Activated T-cell treated with anti-CD3 and anti-CD28 coated beads for 24 hours (primary cell): ENCODE measurements at places on chromosomes 5 and 9.

DNA sequence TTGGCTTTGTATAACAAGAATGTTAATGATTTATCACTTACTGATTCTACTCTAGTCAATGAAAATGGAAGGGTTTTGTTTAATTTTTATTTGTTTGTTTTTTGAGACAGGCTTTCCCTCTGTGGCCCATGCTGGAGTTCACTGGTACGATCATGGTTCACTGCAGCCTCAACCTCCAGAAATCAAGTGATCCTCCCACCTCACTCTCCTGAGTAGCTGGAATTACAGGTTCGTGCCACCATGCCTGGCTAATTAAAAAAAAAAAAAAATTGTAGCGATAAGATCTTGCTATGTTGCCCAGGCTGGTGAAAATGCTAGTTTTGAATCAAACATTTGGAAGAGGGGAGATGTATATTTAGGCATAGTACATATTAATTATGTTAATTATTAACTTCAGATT, 209.4 kb downstream of the NFIB start:
- DNase-seq = no peak

- no peak for DNase-seq
Measured at GRCh38 chr9:8183618-8184017, 384.0 kb upstream of the DMAC1 start.

DNA sequence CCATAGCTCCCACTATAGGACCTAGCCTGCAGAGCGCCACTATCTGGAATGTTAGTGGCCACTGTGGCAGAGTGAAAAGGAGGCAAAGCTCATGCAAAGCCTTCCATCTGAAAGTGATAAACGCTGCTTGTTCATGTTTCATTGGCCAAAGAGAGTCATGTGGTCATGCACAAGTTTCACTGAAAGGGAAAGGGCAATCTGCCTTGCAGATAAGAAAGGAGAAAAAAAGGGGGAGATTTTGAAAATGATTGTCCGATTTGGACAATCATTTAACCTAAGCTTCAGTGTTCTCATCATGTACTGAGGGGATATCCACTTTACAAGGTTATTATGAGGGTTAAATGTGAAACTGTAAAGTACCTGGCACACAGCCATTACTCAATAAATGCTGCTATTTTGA, 9.0 kb upstream of the MOB3B start:
- DNase-seq = no peak

DNA sequence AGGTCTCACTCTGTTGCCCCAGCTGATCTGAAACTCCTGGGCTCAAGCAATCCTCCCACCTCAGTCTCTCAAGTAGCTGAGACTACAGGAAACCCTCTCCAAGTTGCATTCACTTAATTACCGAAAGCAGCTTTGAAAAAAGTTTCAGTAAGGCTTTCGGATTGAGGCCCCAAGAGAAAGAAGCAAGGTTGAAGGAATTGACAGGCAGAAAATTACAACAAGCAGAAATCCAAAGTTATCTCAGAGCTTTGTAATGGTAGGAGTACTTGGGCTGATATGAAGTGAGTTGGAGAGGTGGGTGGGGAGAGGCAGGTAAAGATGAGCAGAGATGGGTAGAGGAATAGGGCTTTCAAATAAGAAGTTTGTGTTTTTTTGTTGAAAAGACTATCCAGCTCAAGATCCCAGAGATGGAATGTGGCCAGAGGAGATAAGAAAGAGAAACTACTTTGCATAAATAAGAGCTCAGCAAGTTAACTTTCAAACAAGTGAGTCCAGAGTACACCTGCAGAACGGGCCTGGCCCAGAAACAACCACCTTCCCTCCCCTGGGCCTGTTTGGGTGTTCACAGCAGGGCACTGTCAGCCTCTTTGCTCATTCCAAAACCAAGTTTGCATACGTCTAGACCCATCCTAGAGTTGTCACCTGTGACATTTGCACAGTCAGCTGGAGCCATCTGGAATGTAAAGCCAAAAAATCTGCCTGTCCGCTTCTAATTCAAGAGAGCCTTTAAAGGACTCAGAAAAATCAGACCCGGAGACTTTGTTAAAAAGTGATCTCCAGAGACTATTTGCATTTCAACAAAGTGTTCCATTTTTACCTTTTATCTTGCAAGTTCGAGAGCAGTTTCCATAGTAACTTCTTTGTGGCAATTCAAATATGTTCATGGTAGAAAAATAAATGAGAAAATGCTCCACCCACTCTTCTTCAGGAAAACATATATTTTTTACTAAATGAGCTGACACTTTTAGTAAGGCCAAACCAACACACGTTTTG, 2.2 kb upstream of the CLINT1 start:
- DNase-seq = no peak

DNA sequence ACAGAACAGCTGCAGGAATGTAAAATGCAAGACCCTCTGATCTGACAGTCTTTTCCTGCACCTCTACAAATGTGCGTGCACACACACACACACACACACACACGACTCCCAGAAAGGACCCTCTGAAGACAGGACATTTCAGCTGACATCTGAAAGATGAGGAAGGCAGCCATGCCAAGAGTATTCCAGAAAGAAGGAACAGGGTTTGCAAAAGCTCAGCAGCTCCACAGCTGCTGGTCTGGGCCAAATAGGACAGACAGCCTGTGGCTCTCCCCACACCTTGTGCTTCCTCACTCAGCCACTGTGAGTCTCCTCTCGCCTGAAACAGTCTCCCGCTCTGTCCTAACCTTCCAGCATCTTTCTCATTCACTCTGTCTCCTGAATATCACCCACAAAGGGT, 189.0 kb downstream of the PALM2AKAP2 start:
- DNase-seq = no peak

DNA sequence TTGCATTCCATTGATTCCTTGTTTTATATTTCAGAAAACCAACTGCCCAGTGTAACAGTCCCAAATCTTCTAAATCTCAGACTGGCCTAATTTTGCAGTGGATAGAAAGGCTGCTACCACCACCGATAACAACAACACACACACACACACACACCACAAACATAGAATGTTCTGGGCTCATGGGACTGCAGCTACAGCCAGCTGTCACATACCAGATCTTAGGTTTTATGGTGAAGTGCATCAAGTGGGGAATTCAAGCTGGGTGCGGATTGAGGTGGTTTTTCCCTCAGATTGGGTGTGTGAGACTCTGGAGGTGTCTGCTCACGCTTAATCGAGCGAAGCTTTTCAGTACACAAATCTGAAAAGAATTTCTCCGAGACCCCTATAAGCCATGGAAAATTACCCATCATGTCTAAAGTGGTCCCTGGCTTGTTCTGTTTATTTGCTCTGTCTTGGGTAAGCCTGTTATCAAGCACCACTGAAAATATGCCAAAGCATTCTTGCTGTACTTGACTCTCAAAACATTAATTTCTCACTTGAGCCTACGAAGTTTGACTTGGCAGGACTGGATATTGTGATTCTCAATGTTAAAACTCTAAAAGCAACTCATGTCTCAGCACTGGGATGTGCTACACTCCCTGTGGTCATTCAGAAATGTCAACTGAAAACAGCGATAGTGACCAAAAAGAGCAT, 71.1 kb downstream of the ALDH7A1 start:
- no peak for DNase-seq

DNA sequence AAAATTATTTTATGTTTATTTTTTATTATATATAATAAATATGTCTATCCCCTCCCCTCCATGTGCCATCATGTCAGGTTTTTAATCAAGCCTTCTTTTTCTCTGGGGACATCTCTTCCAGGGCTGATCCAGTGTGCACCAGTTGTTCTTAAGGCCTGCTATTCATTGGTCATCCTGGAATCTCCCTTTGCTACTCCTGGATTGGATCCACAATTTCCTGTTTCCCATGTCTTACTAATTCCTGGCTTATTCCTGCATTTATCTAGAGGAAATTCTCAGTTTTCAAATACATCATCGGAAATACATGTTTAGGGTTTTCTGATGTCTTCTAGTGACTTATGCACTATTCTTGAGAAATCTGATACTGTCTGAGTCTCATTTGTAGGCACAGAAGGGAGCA, 56.8 kb downstream of the ANGPTL2 start:
- no peak for DNase-seq

- DNase-seq = no peak
Measured at GRCh38 chr9:129414377-129414992, 206.4 kb downstream of the C9orf50 start.

GRCh38 chr5:103224894-103225246, 33.7 kb upstream of the MACIR start:
- no peak for DNase-seq

DNA sequence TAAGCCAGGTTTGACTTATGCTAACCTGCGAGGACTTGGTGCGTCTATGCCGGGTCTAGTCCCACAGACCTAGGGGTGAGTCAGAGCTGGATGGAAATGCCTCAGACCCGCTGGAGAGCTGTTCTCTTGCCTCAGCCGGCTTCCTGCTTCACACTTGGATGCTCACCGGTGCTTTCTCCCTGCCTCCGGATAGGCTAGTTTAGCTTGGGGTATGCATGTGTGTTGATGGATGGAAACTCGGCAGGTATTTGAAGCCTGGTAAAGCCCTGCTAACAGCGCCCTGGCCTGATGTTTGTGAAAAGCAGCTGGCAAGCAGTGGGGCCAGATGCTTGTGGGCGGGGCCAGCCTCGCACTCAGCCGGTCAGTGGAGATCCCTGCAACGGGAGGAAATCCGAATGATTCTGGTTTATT, 29.3 kb downstream of the PRRC2B start:
- no peak for DNase-seq

DNA sequence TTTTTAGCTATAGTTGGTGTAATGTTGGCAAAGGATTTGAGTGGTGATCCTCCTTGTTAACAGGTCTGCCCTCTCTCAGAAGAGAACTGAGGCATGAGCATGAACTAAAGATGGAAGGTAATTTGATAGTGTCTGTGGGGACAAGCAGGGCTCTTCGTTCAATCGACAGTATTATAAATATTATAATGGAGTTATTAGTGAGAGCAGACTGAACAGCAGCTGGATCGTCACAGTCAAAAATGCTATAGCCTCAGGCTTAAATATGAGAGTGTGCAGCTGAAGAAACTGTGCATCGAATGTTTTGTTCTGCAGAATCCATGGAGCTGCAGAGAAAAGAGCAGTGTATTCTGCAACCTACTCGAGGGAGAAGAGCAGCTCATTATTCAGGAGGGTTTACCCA, 757.3 kb downstream of the DNAH5 start:
- DNase-seq = no peak

GRCh38 chr5:96692441-96692840, 30.3 kb downstream of the CAST start:
- DNase-seq = no peak

DNA sequence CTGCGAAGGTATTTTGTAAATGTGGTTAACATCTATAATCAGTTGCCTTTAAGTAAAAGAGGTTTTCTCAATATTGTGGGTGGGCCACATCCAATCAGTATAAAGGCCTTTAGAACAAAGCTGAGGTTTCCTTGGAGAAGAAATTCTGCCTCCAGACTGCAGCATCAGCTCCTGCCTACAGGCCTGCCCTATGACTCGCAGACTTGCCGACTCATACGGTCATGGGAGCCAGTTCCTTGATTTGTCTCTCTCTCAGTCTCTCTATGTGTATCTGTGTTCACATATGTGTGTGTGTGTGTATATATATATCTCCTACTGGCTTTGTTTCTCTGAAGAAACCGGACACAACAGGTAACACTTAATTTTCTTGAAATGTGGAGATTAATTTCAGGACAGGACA, 45.3 kb downstream of the SLC36A1 start:
- DNase-seq = no peak

GRCh38 chr5:135576075-135576599, 2.7 kb downstream of the CXCL14 start:
- no peak for DNase-seq

DNA sequence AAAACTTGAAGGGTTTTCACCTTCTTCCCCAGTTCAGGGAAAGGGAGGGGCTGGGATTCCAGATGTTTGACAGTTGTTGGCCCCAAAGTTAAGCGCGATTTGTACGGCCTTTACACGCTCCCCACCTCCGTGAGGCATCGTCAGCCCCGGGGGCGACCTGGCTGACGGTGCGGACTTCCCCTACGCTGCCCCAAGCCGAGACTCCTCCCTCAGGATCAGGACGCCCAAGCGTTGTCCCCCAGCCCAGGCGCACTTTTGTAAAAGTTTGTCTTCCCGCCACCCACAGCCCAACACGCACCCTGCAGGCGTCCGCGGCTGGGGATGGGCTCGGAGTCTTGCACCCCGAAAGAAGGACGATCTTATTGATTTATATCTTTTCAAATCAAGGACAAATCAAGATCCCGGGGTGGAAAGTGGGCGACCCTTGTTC, 713 bp downstream of the MOB3B start:
- no peak for DNase-seq

DNA sequence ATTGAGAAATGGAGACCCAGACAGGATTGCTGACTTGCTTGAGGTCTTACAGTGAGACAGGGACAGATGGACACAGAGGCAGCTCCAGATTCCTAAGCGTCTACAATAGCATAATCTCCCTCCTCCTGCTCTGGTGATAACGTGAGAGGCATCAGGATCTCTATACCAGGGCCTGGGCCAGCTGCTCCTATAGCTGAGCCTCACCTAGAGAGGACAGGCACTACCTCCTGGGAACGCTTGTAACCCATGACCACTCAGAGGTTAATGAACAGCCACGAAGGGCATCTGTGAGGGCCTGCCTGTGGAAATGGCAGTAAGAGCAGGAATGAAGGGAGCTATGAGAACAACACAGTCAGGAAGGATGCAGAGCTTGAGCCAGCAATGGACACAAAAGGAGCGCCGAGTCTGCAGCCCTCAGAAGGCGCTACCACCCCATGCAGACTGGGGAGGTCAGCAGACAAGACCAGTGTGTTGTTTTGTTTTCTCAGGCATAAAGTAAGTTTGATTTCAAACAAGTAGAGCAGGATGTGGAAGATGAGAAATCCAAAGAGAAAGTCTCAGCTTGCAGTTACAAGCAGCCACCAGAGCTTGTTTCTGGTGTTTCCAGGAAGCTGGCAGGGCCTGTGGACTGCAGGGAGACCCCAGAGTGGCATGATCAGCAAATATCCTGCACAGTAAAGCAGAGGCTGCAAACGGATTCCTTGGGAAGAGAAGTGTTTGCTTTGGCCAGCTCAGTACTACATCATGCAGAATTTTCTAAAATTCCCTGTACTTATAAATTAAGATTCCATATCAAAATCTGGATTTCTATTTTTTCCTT, 17.4 kb downstream of the ANKS6 start:
- DNase-seq = no peak

DNA sequence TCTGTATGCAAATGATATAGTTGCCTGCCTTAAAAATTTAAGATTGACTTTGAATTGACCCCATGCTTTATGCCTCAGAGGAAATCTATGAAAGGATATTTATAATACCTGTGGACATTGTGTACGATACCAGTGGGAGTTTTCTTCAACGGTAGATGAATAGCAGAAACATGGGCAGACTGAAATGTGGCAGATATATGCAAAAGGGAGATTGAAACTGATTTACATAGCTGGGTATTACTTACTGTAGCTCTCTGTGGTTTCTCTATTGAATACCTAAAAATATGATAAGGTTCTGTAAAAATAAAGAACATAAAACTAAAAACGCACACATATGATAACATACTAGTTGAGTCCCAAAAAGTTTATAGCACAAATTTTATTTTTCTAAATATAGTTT, 345.2 kb upstream of the PCSK5 start:
- no peak for DNase-seq

DNA sequence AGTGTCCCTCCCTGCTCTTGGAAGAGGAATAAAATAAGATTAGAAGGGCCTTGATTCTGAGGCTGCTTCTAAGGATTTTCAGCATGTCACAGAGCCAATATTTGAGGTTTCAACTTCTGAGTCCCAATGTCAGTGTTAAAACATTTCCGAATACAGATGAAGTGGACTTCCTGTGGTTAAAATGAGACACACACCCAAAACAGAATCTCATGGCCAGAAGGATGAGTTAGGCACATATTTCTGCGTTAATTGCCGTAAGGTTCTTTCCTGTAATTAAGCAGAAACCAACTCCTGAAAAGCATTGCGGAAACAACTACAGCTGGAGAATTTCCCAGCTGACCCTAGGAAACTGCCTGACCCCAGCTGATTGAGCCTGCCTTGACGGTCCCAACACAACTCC, 10.4 kb upstream of the ZNF354B start:
- no peak for DNase-seq
